ENCODE measurements at places on chromosomes 7 and 10. TPM values are rescaled to one million over a fixed set of nuclear protein-coding genes. Genes with fewer than 3 reads are reported as not detected.

GATA3 gene
- 0.76 TPM for total RNA-seq

CD36 gene
- not detected for total RNA-seq

TAS2R41 gene
- not detected for total RNA-seq

HOXA9 gene
- total RNA-seq = 87.0 TPM

APBB1IP gene
- total RNA-seq = 0.49 TPM

OR6V1 gene
- not detected for total RNA-seq

ANKRD7 gene
- total RNA-seq = 1.6 TPM

GNGT1 gene
- total RNA-seq = not detected

TMEM225B gene
- total RNA-seq = 0.51 TPM

TFPI2 gene
- total RNA-seq = 15.0 TPM

PON1 gene
- under 0.01 TPM for total RNA-seq

PTF1A gene
- total RNA-seq = not detected

CDK1 gene
- total RNA-seq = 92.6 TPM

C7orf57 gene
- total RNA-seq = 0.13 TPM

PILRA gene
- not detected for total RNA-seq

All from mesangial cell (primary cell).